ENCODE measurements at places on chromosomes 3 and 15. TPM values are rescaled to one million over a fixed set of nuclear protein-coding genes. Genes with fewer than 3 reads are reported as not detected.

- H3K4me3 ChIP-seq: no peak overlapping the region
- 0 out of 3 replicates have a peak, but pooled peaks cover 3% of the 10 kb centered on the region for H3K27me3 ChIP-seq
- H3K4me1 ChIP-seq: no peaks in the 10 kb centered on the region
- no peaks in the 10 kb centered on the region for H3K36me3 ChIP-seq
These were observed 58.7 kb upstream of the MRPL3 start for GRCh38 chr3:131561511-131561910.

DNA sequence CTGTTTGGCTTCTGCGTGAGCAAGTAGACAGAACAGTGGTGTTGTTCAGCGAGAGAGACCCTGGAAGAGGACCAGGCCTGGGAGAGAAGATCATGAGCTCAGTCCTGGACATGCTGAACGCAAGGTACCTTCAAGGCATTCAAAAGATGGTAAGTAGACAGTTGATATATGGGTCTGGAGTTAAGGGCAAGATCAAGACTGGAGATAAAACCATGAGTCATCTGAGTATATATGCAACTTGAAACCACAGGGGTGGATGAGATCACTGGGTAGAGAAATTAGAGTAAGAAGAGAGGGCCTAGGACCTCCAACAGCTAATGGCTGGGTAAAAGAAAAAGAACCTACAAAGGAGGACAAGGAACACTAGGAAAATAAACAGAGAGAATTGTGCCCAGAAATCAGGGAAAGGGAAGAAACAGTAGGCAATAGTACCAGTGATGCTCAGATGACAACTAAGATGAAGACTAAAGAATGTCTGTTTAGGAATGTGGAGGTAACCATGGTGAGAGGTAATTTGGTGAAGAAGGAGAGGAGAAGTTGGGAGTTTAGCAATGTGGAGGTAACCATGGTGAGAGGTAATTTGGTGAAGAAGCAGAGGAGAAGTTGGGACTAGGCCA, 343.2 kb upstream of the ADAMTS9 start:
- no peak for DNase-seq
- H3K27me3 ChIP-seq: no peaks in the 10 kb centered on the region
- H3K36me3 ChIP-seq: no peaks in the 10 kb centered on the region
- H3K4me1 ChIP-seq: no peaks in the 10 kb centered on the region
- no peak overlapping the region for H3K27ac ChIP-seq
- no peak overlapping the region for H3K4me3 ChIP-seq

Gene EFL1
- 12.0 TPM for total RNA-seq

GRCh38 chr15:78718837-78719236, 77.8 kb upstream of the CHRNB4 start:
- H3K27me3 ChIP-seq: no peaks in the 10 kb centered on the region
- no peak for DNase-seq
- no peak overlapping the region for H3K27ac ChIP-seq

- H3K27ac ChIP-seq: no peak overlapping the region
- no peaks in the 10 kb centered on the region for H3K36me3 ChIP-seq
- DNase-seq: no peak
These were observed 721 bp upstream of the ZIC1 start for GRCh38 chr3:147408188-147409100.

Gene CLDN18
- not detected for total RNA-seq

Gene KLHL40
- not detected for total RNA-seq

- H3K4me3 ChIP-seq: no peak overlapping the region
- DNase-seq: no peak
- no peaks in the 10 kb centered on the region for H3K36me3 ChIP-seq
- no peak overlapping the region for H3K27ac ChIP-seq
- no peaks in the 10 kb centered on the region for H3K27me3 ChIP-seq
These were observed 3.7 kb upstream of the SQOR start for GRCh38 chr15:45630917-45631691.

DNA sequence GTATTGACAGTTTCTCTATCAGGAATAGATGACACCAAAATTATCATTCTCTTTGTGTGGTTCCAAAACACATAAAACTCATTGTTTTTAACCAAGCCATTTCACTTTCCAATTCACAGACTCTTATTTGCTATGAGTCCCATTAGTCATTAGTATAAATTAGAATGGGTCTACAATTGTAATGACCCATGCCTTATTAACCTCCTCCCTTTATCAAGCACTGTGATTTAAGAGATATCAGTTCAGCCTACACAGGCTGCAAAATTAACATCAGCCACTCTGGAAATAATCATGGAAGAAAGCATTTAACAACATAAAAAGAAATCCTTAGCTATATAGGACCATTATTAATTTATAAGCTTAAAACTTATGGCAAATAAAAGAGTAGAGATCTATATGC, 440.6 kb downstream of the GBE1 start:
- no peaks in the 10 kb centered on the region for H3K4me1 ChIP-seq
- DNase-seq: no peak
- no peak overlapping the region for H3K4me3 ChIP-seq
- no peaks in the 10 kb centered on the region for H3K27me3 ChIP-seq
- no peak overlapping the region for H3K27ac ChIP-seq
- no peaks in the 10 kb centered on the region for H3K36me3 ChIP-seq

Gene GPR62
- total RNA-seq: not detected

Gene KAT2B
- total RNA-seq: 1.00 TPM

Gene SLC27A2
- total RNA-seq: 12.3 TPM

Gene NPTN
- total RNA-seq: 57.7 TPM

GRCh38 chr15:46654993-46655392, 1020.2 kb downstream of the SQOR start:
- no peaks in the 10 kb centered on the region for H3K27me3 ChIP-seq
- no peak overlapping the region for H3K27ac ChIP-seq
- H3K4me1 ChIP-seq: no peaks in the 10 kb centered on the region
- DNase-seq: no peak

Gene GOLGA6A
- total RNA-seq: not detected

Gene ITIH1
- 12.3 TPM for total RNA-seq

Gene SLC9C1
- not detected for total RNA-seq

Gene TM6SF1
- not detected for total RNA-seq

DNA sequence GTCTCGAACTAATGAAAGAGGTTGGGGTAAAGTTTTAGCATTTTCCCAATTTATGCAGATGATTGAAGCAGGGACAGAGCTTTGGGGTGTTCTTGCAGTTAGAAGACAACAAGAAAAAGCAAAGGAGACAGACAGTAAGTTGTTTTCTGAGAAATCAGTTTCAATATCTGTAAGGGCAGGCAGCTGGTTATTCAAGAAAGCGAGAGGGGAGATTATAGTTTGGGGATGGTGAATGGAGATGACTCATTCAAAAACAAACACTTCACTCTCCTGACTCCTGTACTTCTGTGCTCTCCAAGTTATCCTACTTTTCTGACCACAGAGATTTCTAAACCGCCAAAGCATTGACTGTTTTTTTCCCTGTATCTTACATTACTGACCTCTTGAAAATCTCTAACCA, 352.0 kb downstream of the GAP43 start:
- H3K4me3 ChIP-seq: no peak overlapping the region
- H3K4me1 ChIP-seq: peaks cover 9% of the 10 kb centered on the region
- H3K27ac ChIP-seq: no peak overlapping the region
- H3K36me3 ChIP-seq: no peaks in the 10 kb centered on the region
- H3K27me3 ChIP-seq: no peaks in the 10 kb centered on the region

DNA sequence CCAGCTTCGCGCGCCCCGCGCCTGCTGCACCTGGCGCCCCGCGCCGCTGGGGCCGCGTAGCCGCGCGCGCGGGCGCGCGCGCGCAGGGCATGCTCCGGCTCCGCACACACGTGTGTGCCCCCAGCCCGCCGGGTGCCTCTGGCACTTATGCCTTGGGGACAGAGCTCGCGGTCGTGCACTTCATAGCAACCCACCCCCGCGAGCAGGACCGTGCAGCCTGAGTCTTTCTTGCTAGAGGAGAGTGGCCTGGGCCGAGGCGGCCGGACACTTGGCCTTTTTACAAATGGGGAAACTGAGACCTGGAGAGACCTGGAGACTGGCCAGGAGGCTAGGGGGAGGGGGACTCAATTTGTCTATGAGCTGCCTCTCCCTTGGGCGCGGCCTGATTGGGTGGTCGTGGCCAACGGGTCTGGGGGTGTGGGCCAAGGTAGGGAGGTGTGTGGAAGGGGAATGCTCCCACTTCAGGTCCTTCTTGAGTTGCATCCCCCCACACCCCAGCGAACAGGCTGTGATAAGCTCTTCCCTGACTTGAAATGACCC, 562 bp downstream of the NBEAL2 start:
- DNase-seq: no peak
- H3K4me3 ChIP-seq: peak overlapping the region; percentile 71
- no peaks in the 10 kb centered on the region for H3K36me3 ChIP-seq
- peaks cover 59% of the 10 kb centered on the region for H3K4me1 ChIP-seq
- no peaks in the 10 kb centered on the region for H3K27me3 ChIP-seq
- H3K27ac ChIP-seq: no peak overlapping the region

- DNase-seq: no peak
- peaks cover 21% of the 10 kb centered on the region for H3K4me1 ChIP-seq
- no peaks in the 10 kb centered on the region for H3K27me3 ChIP-seq
- no peak overlapping the region for H3K27ac ChIP-seq
- peaks cover 17% of the 10 kb centered on the region for H3K36me3 ChIP-seq
- no peak overlapping the region for H3K4me3 ChIP-seq
These were observed 13.9 kb downstream of the CEP152 start for GRCh38 chr15:48796930-48797329.

- DNase-seq: no peak
- H3K4me3 ChIP-seq: no peak overlapping the region
- H3K27ac ChIP-seq: no peak overlapping the region
These were observed 41.4 kb upstream of the CCDC80 start for GRCh38 chr3:112682361-112682760.

Gene CSPG4
- total RNA-seq: 0.04 TPM

Gene SNTN
- total RNA-seq: not detected

Gene RASGRF1
- total RNA-seq: 0.55 TPM

DNA sequence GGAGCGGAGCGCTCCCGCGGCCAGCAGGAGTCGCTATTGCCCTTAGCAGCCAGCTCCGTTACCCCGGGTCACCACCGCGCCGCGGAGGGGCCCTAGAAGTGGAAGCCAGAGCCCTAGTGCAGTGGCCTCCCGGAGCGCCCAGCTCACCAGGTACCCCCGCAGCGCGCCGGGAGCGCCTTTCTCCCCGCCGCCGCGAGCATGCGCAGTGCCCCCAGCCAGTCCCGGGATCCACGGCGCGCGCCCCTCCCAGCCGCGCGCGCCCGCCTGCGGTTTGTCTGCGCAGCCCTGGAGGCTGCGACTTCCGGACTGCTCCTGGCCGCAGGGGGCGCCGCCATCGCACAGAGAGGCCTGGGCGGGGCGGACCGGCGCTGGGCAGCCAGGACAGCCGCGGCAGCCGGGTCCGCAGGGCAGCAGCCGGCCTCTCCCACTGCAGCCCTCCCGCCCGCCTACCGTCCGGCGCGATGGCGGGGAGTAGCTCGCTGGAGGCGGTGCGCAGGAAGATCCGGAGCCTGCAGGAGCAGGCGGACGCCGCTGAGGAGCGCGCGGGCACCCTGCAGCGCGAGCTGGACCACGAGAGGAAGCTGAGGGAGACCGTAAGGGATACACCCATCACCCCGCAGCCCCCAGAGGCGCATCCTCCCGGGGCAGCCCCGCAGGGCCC, 5.7 kb downstream of the TPM1 start:
- H3K27ac ChIP-seq: peak overlapping the region; percentile 67
- peak; percentile 93 for DNase-seq
- H3K4me3 ChIP-seq: peak overlapping the region; percentile 67
- H3K27me3 ChIP-seq: no peaks in the 10 kb centered on the region

DNA sequence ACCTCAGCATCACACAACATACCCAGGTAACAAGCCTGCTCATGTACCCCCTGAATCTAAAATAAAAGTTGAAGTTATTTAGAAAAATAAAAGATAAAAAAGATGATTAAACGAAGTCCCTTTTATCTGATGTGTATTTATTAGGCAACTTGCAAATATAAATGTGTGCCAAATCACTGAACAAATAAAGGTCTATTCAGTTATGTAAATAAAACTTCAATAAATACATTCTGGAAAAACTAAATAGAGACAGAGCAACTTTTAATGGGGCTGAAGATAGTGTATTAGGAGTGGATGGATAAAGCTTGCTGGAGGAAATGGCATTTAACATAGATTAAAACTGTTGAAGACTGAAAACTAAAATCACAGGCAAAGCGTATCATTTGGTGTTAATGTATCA, 678.0 kb upstream of the GRM7 start:
- no peak overlapping the region for H3K27ac ChIP-seq
- H3K4me3 ChIP-seq: no peak overlapping the region
- DNase-seq: no peak
- no peaks in the 10 kb centered on the region for H3K27me3 ChIP-seq
- H3K36me3 ChIP-seq: no peaks in the 10 kb centered on the region

Gene VPS33B
- 16.5 TPM for total RNA-seq

GRCh38 chr15:77615472-77615871, 17.2 kb downstream of the LINGO1 start:
- no peaks in the 10 kb centered on the region for H3K27me3 ChIP-seq
- no peak for DNase-seq
- H3K36me3 ChIP-seq: no peaks in the 10 kb centered on the region
- H3K4me1 ChIP-seq: peaks cover 11% of the 10 kb centered on the region
- no peak overlapping the region for H3K27ac ChIP-seq

DNA sequence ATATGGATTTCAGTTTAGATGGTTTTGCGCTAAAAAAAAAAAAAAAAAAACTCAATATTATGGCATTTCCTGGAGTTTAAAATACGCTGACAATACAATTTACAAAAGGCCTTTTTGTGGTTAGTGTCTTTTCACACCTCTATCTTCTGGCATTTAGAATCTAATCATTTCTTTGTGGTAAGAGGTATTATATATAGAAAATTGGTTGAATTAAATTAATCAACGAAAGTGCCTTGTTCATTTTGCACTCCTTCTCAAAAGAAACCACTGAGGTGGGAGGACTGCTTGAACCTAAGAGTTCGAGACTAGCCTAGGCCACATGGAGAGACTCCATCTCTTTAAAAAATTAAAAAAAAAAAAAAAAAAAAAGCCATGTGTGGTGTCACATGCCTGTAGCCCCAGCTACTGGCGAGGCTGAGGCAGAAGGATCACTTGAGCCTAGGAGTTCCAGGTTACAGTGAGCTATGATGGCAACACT, 90.0 kb upstream of the ICE2 start:
- no peak overlapping the region for H3K27ac ChIP-seq
- H3K4me1 ChIP-seq: peaks cover 76% of the 10 kb centered on the region

DNA sequence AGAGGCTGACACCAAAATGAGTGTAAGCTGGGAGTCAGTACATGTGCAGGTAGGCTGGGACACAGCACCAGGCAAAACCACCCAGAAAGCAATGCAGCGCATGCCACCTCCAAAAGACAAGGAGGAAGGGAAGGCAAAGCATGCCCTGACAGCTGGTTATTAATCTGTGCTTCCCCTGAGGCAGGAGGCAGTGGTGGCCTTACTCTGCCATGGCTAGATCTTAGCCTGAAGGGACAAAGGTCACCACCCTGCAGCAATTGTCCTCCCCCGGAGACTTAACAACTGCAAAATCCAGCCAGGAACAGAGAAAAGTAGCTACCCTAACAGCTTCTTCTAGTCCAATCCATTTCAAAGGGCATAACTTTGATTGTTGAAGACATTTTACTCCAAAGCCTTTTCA, 73.7 kb downstream of the PLD1 start:
- H3K27ac ChIP-seq: no peak overlapping the region
- peak; percentile 9 for DNase-seq
- H3K27me3 ChIP-seq: no peaks in the 10 kb centered on the region
- peaks cover 22% of the 10 kb centered on the region for H3K4me1 ChIP-seq
- no peak overlapping the region for H3K4me3 ChIP-seq
- peaks cover 64% of the 10 kb centered on the region for H3K36me3 ChIP-seq

- H3K27ac ChIP-seq: no peak overlapping the region
- no peak overlapping the region for H3K4me3 ChIP-seq
- no peak for DNase-seq
- no peaks in the 10 kb centered on the region for H3K27me3 ChIP-seq
- no peaks in the 10 kb centered on the region for H3K36me3 ChIP-seq
These were observed 10.1 kb upstream of the GOLGB1 start for GRCh38 chr3:121759541-121760202.

Gene RTP3
- 0.09 TPM for total RNA-seq

Gene RTP1
- total RNA-seq: not detected

Data from HepG2 (cell line).